ENCODE measurements at places on chromosomes 11 and 22.
A peak's percentile ranks its signal among the peaks of the same experiment; 100 is the strongest.

- DNase-seq: no peak
These were observed 479.8 kb downstream of the OPCML start for GRCh38 chr11:133052537-133052936.

- DNase-seq: no peak
These were observed 55.2 kb upstream of the TOP3B start for GRCh38 chr22:22037740-22038139.

DNA sequence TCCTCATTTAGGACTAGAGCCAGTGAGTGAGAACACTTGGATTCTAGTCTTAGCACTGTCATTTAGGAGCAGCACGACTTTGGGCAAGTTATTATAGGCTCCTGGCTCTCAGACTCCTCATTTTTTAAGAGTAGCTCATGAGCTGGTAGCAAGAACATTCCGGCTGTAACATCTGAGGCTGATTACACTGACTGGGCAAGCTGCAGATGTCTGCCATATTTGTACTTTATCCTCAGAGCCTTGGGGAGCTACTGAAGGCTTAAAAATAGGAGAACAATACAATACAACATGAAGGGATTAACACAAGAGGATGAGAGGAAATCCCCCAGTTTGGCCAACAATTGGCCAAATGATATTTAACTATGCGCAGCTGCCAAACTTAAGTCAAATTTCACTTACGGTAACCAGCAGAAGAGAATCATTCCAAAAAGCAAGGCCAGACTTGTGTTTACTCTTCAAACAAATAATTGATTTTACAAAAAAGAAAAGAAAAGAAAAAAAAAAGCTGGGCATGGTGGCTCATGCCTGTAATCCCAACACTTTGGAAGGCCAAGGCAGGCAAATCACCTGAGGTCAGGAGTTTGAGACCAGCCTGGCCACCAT is 113.1 kb upstream of the ARHGAP42 start:
- no peak for DNase-seq

DNA sequence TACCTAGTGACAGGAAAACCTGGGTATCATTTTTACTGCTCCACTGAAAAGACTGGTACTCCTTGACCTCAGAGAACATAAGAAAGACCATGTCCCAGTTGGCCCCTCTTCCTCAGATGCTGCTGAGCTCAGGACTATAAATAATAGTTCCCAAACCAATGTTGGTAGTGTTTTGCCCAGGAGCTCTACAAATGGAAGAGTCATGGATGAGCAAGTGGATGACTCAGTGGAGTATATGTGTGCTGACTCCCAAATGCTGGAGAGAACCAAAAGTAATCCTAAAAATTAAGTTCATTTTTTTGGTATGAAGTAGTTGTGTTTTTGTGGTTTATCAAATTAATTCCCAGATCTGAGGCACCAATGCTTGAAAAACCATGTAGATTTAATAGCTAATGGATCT is 482.0 kb downstream of the KCNA4 start:
- no peak for DNase-seq

- no peak for DNase-seq
These were observed 20.6 kb downstream of the ADM start for GRCh38 chr11:10325277-10326011.

- DNase-seq: no peak
These were observed 30.6 kb downstream of the SCUBE1 start for GRCh38 chr22:43312608-43313007.

- DNase-seq: no peak
These were observed 31.1 kb upstream of the GCAT start for GRCh38 chr22:37776639-37777005.

GRCh38 chr11:36774603-36775002 is 176.6 kb upstream of the RAG2 start:
- no peak for DNase-seq

DNA sequence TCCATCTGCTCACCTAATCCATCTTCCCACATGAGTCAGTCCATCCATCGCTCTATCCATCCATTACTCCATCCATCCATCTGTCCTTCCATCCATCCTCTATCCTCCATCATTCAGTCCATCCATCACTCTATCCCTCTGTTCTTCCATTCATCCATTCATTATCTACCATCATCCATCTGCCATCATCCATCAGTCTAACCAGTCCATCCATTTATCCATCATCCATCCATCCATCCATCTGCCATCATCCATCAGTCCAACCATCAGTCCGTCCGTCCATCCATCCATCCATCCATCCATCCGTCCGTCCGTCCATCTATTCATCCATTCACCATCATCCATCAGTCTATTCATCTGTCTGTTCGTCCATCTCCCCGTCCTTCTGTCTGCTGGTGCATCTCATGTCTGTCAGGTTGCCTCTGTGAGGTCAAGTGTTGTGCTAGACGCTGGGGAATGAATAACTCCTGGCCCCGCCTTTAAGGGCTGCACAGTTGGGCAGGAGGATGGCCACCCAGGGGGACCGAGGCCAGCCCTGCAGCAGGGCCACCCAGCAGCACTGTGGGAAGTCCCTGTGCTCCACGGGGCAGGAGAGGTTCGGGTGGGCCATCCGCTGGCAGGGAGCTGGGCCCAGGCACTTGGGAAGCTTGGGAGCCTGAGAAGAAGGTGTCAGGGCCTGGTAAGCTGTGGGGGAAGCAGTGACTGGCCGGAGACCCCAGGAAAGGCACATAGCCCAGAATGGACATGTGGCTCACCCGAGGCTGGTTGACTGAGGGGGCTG is 137.1 kb downstream of the CTTN start:
- no peak for DNase-seq

GRCh38 chr11:289398-289711 is 429 bp downstream of the PGGHG start:
- no peak for DNase-seq

GRCh38 chr22:19802001-19802893 is 41.7 kb downstream of the TBX1 start:
- DNase-seq: no peak

- no peak for DNase-seq
These were observed 6.8 kb downstream of the SLN start for GRCh38 chr11:107705027-107705426.

GRCh38 chr11:61923166-61924063 is 6.0 kb upstream of the RAB3IL1 start:
- no peak for DNase-seq

- DNase-seq: no peak
These were observed 38.8 kb downstream of the PDE2A start for GRCh38 chr11:72635309-72635915.

GRCh38 chr22:36246718-36247117 is 6.2 kb upstream of the APOL1 start:
- no peak for DNase-seq

DNA sequence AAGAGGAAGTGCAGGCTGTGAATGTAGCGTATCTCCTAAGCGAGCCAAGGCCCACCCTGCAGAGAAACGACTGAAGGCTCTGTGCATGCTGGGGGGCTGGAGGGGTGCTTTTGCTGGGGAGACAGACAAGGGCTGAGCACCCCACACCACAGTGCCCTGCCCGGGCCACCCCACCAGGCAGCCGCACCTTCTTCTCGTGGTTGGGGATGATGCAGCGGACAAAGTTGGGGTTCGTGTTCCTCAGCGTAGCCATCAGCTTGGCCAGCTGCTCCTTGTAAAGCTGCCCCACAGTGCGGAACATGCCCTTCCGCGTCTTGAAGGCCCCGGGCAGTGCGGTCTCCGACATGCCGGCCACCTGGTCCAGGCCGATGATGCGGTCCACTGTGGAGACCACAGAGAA is 53.3 kb downstream of the APOL1 start:
- DNase-seq: no peak

GRCh38 chr11:79078999-79079398 is 361.8 kb downstream of the TENM4 start:
- DNase-seq: no peak

- no peak for DNase-seq
These were observed 32.7 kb downstream of the P4HA3 start for GRCh38 chr11:74278721-74279161.

GRCh38 chr11:2472428-2473186 is 27.8 kb downstream of the KCNQ1 start:
- DNase-seq: no peak

GRCh38 chr22:41656556-41656955 is 32.1 kb downstream of the SNU13 start:
- no peak for DNase-seq

DNA sequence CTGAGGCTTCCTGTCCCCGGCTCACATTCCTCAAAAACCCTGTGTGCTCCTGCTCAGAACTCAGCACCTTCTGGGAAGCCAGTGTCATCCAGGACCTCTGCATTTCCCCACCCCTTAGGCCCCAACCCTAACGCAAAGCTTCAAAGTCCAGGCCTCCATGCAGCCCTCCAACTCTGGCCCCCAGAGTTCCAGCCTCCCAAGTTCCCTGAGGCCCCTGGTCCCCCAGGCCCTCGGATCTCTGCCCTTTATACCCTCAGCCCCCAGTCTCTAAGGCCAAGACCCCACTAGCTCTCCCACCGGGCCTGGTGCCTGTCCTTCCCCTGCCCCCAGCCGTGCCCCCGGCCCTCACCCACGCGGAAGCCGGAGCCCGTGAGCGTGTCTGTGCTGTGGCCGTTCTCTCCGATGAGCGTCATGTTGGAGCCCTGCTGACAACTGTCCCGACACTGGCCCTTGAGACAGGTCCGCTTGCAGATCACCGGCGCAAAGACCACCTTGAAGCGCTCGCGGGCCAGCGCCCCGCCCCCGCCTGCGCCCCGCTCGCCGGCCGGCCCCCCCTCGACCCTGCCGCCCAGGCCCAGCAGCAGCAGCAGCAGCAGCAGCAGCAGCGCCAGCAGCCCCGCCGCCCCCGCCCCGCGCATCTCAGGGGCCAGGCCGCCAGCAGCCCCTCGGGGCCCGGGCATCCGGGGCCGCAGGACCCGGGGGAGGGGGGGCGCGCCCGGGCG is 718 bp downstream of the LTBP3 start:
- DNase-seq: no peak

GRCh38 chr22:30310881-30311771 is 15.6 kb downstream of the TBC1D10A start:
- DNase-seq: no peak

GRCh38 chr11:86672007-86672621 is at the start of gene ME3:
TSS of gene ME3 (minus strand) at chr11:86672616.
- DNase-seq: peak; percentile 37

GRCh38 chr11:105226091-105226490 is 86.5 kb upstream of the CARD18 start:
- no peak for DNase-seq

GRCh38 chr11:72541257-72541974 is 107.1 kb upstream of the CLPB start:
- DNase-seq: no peak

DNA sequence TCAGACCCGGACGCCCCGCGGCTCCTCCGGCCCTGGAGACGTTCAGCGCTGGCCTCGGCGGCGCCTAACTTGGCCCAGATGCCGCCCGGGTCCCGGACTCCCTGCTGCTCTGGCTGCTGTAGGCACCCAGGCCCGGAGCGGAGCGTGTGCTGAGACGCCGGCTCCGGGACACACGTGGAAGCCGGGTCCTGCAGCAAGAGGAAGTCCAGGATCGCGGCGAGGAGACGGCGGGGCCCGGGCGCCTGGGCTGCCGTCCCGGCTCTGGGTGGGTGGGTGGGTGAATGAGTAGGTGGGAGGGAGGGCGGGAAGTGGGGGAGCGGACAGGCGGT is 223 bp downstream of the WT1 start:
- DNase-seq: no peak

DNA sequence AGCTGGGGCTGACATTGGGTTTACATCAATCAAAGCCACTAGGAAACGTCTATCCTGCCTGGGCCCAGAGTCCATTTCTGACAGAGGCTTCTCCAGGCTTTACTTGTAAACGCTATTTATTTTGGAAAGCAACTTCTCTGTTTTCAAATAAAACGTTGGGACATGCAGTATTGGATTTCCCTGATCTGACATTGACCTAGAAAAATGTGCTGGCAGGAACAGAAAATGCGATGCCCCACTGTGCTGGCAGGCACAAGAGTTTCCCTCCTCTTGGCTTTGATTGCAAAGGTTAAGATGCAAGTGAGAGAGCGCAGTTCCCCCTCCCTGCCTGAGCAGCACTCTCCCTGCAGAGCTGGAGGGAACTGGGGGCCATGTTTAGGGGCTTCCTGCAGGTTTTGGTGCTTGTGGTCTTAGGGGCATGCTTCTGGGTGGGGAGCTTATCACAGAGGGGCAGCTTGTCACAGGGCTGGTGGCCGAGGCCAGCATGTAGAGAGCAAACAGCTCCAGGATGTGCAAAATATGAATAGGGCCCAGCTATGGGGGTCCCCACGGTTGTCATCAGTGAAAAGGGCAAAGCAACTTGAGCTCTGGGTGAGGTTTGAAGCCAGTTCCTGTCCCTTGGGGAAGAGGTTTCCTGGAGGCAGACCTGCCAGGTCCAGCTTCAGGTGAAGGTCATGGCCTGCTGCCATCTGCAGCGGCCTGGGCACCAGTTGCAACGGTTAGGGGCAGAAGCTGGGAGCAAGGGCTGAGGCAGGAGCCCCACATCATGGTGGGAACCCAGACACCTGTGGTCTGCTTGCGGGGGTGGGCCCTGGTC is 42.3 kb upstream of the DKK3 start:
- no peak for DNase-seq

All from NCI-H1930 (cell line).